ENCODE measurements at places on chromosomes 3 and 15.

- DNase-seq, result no peak
Measured at GRCh38 chr3:129022114-129023007, 21.3 kb downstream of the EFCC1 start.

DNA sequence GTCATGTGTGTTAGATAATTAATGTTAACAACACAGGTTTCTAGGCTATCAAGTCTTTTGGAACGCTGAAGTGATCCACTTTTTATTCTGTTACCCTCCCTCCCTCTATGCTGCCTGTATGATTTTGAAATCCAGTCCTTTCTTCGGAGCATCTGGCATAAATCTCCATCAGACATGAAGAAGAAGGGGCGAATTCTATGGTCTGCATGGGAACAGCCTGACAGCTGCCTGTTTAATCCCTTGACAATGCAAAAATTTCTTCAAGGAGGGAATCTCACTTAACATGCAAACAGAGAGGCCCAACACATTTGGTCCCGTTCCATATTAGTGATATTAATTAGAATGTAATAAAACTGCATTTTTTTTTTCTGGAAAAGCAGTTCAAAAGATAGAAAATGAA is 145.2 kb downstream of the VGLL3 start:
- DNase-seq, result no peak

DNA sequence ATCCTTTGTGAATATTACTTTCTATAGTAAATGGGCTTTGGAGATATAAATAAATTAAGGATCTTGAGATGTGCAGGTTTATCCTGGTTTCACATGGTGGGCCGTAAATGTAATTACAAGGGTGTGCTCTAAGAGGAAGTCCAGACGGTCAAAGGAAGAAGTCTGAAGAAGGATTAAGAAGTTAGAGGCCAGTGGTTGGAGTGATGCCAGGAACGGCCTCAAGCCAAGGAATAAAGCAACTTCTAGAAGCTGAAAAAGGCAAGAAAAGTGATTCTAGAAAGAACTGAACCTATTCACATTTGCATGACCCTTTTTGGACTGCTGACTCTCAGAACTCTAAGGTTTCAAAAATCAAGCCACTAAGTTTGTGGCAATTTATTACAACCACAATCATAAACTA is 981.3 kb upstream of the ALCAM start:
- no peak for DNase-seq

DNA sequence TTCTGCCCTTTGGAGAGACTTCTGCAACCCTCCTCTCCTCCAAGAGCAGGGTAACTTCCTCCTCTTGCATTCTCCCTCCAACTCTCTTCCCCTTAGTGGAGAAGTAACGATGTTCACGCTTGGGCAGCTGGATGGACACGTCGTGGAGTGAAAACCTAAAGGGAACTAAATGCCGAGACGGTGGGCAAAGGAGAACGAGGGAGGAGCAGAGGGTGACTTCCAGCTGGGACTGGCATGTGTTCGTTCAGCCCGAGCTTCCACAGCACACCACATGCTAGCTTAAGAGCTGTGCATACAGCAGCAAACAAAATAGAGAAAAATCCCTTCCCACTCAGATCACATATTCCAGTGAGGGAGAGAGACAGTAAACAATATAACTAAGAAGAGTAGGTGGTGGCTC is 179.8 kb downstream of the SLCO3A1 start:
- no peak for DNase-seq

GRCh38 chr3:168517249-168518071 is 421.7 kb upstream of the GOLIM4 start:
- DNase-seq, result no peak

GRCh38 chr15:71333839-71334238 is 218.6 kb downstream of the THSD4 start:
- no peak for DNase-seq

- DNase-seq, result no peak
Measured at GRCh38 chr15:29452881-29453731, 183.5 kb upstream of the NSMCE3 start.

DNA sequence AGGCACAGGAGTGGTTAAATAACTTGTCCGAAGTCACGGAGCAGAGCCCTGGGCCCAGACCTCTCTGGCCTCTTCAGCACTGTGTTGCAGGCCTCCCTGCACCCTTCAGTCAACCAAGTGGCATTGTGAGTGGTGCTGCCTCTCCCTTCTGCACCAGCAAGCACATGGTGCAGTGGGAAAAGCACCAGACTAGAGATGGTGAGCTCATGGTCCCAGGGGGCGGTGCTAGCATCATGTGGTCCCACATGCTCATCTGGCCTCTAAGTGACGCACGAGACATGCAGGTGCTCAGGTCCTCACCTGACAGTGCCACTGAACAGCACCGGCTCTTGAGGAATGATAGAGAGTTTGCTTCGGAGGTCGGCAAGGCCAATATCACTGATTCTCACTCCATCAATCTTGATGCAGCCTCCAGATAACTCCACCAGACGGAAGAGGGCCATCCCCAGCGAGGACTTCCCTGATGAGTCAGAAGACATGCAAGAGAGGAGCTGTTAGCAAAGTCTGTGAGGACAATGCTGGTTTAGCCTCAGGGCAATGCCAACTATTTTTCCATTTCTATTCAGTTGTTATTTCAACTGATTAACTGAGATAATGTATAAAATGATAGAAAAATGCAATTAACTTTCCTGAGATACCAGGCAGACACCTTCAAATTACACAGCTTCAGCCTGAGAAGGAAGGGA is 53.1 kb upstream of the PARL start:
- no peak for DNase-seq

- DNase-seq, result no peak
Measured at GRCh38 chr15:45583731-45584639, 3.2 kb upstream of the BLOC1S6 start.

DNA sequence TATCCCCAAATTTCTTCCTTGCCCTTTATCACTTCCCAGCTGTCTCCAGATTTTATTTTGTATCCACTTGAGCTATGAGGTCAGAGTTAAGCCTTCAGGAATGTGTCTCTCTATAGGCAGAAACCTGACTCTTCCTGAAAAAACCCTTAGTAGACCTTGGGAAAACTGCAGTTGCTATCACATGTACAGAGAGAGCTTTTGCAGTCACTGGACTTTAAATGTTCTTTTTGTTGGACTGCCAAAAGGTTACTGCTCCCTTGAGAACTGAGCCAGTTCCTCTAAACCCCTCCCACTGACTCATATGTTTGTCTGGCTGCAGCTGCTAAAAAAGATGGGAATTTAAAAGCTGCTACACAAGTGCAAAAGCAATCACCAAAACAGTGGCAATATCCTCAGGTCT is 169.1 kb upstream of the CCDC54 start:
- DNase-seq, result no peak

GRCh38 chr3:45132568-45133211 is 13.5 kb downstream of the CDCP1 start:
- no peak for DNase-seq

GRCh38 chr15:40100947-40101905 is 7.5 kb downstream of the BMF start:
- no peak for DNase-seq

DNA sequence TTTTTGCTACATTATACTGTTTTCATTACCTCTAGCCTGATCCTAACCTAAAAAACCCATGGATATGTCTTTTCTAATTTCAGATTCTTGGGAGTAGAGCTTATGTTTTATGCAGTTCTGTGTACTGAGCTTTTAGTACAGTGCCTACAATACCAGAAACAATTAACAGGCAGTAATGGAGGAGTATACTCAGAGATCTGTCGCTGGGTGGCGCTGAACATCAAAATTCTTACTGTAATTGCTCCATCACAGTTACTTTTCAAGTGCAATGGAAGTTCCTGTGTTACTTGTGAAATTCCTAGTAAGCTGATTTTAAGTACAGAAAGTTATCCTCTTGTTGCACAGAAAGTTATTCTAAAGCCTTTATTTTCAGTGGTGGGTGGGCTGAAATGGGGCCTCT is 66.9 kb downstream of the RNF13 start:
- no peak for DNase-seq

GRCh38 chr3:159805411-159805772 is 183.2 kb upstream of the IL12A start:
- no peak for DNase-seq

Measured in stimulated activated CD8-positive, alpha-beta memory T cell treated with anti-CD3 and anti-CD28 coated beads, Interleukin-2, amount 100 ng/mL, for 1 hour (primary cell).